Iris pigment epithelial cell (primary cell): ENCODE measurements at places on chromosomes 2 and 18.

- DNase-seq = peak; percentile 57
These were observed 36.3 kb upstream of the SLC8A1 start for GRCh38 chr2:40488101-40488601.

DNA sequence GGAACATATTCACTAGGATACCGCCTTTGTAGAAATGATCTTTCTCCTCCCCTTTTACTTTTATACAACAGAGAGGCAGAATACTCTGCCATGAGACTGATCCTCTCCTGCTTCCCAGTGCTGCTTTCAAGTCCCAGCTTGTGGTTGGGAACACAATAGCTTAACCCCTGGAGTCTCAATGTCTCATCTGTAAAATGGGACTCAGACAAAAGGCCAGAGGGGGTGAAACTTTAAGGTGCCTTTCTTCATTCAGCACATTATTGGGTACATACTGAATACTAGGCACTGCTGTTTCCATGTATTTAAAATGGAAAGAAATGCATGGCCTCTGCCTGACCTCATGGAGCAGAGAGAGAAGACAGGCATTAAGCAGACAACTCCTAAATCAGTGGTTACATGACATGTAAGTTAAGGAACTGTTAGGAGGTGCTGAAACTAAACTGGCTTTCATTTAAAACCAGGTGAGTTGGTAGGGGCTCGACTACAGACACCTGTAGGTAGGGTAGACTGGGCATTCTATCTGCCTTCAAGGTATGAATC lies 53.8 kb downstream of the MAP4K4 start:
- no peak for DNase-seq

DNA sequence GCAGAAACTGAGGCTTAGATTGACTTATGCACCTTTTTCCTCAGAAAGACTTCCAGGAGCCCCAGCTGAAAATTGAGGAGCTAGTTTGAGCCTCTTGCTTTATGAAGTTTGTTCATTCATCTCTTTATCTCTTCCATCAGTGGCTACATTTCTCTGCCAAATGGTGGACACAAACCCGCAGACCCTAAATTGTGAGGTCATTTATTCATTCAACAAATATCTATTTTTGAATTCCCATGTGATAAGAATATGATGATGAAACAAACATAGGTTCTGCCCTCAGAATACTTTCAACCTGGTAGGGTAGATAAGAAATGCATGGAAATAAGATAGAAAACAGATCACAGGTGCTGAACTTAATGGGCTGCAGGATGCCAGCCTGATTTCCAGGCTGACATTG lies 309.4 kb downstream of the TNS1 start:
- DNase-seq = no peak

- DNase-seq = no peak
These were observed 108.8 kb upstream of the TMEM200C start for GRCh38 chr18:6004119-6004518.

DNA sequence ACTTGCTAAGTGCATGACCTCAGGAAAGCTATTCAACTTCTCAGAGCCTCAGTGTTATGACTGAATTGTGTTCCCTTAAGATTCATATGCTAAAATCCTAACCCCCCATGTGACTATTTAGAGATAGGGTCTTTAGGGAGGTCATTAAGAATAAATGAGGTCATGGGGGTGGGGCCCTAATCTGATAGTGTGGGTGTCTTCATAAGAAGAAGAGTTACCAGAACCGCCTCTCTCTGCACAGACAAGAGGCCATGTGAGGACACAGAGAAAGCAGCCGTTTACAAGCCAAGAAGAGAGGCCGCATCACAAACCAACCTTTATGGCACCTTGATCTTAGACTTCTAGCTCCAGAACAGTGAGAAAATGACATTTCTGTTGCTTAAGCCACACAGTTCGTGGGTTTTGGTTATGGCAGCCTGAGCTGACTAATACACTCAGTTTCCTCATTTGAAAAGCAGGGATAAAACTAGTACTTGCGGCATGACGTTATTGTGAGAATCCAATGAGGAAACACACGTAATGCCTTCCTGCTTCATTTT lies 9.9 kb downstream of the SH2D6 start:
- no peak for DNase-seq

GRCh38 chr2:147879846-147880245 lies 35.0 kb downstream of the ACVR2A start:
- DNase-seq = no peak

DNA sequence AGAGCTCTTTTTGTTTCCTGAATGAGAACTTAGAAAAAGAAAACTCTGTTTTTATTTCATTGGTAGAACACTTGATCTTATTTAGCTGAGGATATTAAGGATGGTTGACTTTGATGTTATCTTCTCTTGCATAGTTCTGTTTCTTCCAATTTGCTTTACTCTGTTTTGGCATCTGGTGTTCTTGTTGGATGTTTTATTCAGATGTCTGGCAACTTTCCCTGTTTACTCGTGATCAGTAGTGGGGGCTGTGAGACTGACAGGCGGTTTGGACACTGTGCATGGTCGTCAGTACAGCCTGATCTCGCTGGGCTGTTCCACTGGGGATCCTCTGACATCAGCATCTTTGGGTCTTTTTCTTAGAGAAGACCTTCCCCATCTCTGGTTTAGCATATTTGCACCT lies 100.1 kb downstream of the TSN start:
- DNase-seq = no peak

DNA sequence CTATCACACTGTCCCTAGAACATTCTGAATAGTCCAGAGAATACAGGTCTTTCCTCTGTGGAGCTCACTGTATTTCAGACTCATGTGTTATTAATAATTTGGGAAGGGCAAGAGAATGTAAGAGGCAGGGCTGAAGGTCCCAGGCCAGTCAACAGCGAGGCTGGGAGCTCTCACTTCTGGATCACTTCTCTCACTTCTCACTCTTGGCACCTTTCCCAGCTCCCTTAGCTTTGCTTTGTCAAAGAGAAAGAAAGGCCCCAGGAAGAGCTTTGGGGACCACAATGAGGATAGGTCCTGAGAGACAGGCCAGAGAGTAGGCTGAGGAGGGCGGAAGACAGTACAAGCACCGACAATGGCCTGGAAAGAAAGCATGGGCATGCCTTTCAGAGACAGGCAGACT lies 11.2 kb downstream of the EFR3B start:
- no peak for DNase-seq

DNA sequence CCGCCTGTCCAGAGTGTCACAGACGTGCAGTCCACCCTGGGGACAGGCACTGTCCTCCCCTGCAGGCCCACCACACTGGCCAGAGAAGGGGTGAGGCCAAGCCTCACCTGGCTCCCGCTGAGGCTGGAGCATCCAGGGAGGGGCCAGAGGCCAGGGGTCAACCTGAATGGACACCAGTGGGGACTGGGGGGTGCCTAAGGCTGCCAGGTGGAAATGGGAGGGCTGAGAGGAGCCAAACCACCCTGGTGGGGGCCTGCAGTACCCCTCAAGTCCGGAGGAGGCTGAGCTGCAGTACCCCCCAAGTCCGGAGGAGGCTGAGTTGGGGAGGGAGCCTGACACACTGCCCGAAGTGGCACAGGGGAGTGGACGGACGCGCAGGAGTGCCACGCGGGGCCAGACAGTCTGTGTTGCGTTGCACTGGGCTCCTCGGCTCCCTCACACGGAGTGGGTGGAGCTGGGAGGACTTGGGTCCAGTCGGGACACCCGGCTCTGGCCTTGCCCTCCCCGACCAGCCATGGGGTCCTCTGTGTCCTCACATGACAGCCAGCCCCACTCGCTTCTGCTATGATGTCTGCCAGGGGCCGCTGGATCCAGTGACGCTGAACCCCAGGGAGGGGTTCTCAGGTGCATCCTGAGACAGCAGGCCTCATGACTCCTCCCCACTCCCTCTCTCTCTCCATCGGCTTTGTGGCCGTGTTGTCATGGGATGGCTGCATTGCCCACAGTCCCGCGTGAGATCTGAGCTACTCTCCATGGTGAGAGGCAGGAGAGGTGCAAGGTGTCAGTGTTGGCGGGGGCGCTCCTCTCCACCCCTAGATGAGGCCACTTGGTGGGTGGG lies 22.3 kb upstream of the GPC1 start:
- no peak for DNase-seq

DNA sequence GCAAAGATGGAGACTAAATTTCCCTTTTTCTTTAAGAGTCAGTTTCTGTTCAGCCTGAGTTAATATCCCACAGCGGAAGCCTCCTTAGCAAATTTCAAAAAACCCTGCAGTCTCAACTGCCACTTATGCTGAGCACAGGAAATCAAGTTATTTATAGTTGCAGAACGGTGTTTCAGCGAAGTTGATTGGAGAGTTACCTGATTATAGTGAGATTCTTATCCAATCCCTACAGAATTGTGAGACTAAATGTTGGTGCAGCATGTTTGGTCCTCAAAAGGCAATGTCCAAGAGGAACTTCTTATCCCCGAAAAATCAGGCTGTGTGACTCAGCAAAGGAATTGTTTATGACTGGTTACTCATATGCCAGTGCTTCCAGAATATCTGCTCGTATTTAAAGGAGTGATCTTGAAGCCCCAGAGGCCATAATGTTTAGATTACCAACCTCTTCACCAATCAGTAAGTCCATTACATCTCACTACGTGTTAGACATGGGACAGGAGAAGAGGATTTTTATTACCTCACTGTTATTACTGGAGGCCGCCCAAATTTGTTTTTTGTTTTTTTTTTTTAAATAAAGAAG lies 67.9 kb downstream of the LRRFIP1 start:
- peak; percentile 94 for DNase-seq

GRCh38 chr2:38125842-38126241 lies 49.9 kb upstream of the CYP1B1 start:
- DNase-seq = no peak
